Stimulated activated CD8-positive, alpha-beta memory T cell treated with anti-CD3 and anti-CD28 coated beads, Interleukin-4, amount 100 ng/mL, for 48 hours (primary cell): ENCODE measurements at places on chromosomes 5 and 9.

DNA sequence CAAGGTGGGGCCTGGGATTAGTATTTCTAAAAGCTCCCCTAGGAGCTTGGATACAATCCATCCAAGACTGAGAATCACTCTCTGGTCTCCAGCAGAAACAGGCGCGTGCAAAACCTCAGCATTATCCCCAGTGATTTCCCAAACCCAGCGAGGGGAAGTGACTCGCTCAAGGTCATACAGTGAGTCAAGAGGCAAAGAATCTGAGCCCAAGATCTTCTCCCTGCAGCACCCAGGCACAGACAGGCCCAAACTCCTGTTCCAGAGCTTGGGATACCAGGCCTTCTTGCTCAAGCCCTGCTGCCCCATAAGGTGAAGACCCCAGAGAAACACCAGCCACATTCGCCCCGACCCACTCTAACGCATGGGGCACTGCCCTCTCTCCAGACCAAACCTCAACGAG lies 33.2 kb downstream of the SHB start:
- no peak for DNase-seq

DNA sequence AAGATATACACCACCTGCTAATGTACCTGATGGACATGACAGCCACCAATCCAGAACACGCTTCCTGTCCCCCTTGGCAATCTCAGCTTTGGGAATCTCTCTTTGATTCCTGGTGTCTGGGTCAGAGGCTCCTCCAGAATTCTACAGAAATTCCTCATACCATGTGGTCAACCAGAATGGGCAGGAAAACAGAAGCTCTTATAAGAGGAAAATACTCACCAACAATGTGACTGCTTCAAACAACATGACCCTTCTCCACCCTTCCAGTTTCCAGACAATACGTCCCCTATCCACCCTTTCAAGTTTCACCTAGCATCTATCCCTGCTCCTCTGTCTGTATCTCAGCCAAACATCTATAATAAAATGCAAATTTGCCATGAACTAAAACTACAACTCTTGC lies 247.2 kb downstream of the DENND1A start:
- no peak for DNase-seq

- peak; percentile 83 for DNase-seq
Measured at GRCh38 chr5:151051066-151051930, 29.5 kb downstream of the TNIP1 start.

DNA sequence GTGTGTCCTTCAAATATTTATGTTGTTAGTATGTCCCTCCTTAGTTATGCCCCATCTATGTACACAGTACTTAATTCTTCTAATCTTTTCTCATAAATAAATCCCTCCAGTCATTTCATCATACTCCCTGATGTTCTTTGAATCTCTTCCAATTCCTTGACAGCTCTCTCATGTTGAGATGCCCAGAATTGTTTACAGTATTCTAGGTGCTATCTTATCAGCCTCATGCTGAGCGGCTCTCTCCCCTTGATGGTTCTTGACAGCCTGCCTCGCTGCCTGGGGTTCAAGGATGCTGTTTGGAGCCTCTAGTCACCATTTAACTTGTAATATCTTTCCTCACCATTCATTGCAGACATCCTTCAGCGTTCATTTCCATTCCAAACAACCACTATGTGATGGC lies 799.2 kb downstream of the BRINP1 start:
- no peak for DNase-seq

DNA sequence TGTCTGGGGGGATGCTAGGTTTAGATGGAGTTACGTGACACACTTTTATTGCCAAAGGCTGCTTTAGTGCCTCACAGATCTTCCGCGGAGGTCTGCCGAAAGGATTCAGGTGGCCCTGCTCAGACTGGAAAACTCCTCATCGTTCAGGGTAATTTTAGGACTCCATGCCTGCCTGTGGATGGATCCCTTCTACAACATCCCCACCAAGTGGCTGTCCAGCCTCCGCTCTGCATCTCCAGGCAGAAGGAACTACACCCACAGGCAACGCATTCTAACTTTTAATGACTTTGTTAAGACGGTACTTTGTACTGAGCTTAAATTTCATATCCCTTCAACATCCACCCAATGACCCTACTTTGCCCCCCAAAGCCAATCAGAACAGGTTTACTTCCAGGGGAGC lies 29.4 kb downstream of the ATPSCKMT start:
- no peak for DNase-seq

- no peak for DNase-seq
Measured at GRCh38 chr9:83029531-83030137, 33.3 kb downstream of the RASEF start.

GRCh38 chr5:32173267-32174010 lies 680 bp downstream of the GOLPH3 start:
- DNase-seq: peak; percentile 53

GRCh38 chr9:1994180-1994579 lies 21.0 kb upstream of the SMARCA2 start:
- DNase-seq: no peak
